ENCODE measurements at places on chromosomes 5 and 9.

- DNase-seq = no peak
These were observed 151.5 kb upstream of the PITX1 start for GRCh38 chr5:135185481-135186065.

DNA sequence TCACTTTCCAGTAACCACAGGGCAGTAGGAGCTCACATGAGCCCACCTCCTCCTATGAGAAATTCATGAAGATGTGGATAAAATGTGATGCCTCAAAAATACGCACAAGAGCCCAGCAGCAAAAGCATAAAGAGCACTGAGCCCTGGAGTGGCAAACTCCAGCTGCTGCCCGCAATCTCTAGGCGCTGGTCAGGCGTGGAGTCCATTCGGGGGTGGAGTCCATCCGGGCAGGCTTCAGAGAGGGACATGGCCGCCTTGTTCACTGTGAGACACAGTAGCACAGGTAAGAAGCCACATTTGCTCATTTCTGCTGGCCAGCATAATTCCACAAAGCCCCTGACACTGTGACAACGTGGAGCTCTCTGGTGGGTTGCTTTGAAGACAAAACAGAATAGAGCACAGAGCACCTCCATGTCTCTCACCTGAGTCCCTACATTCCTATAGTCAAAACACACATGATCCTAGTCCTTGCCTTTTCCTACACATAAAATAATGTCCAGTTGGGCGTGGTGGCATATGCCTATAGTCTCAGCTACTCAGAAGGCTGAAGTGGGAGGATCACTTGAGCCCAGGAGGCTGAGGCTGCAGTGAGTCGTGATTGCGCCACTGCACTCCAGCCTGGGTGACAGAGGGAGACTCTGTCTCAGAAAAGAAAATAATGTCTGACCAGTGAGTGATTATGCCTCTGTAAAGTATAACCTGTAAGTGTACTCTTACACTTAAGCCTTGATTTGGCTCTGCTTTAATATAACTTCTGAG is 365.2 kb downstream of the GADD45G start:
- DNase-seq = no peak

GRCh38 chr9:9942764-9943424 is 669.9 kb downstream of the PTPRD start:
- peak; percentile 28 for DNase-seq

GRCh38 chr9:89441655-89441970 is 56.3 kb downstream of the SEMA4D start:
- no peak for DNase-seq

- no peak for DNase-seq
These were observed 299.4 kb downstream of the PSAT1 start for GRCh38 chr9:78596346-78596745.

GRCh38 chr9:92712767-92713166 is 42.8 kb upstream of the IPPK start:
- no peak for DNase-seq

DNA sequence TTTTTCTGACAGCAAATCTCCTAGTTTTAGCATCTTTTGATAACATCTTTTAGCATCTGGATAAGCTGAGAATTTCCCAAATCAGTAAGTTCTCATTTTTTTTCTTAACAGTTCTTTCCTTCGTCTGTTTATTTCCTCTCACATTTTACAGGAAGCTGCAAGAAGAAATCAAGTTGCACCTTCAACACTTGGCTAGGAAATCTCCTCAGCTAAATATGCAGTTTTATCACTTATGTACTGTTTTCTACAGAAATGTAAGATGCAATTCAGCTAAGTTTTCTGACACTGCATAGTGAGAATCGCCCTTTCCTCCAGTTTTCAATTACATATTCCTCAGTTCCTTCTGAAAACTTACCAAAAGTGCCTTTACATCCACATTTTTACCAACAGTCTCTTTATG is 59.0 kb upstream of the MSX2 start:
- no peak for DNase-seq

DNA sequence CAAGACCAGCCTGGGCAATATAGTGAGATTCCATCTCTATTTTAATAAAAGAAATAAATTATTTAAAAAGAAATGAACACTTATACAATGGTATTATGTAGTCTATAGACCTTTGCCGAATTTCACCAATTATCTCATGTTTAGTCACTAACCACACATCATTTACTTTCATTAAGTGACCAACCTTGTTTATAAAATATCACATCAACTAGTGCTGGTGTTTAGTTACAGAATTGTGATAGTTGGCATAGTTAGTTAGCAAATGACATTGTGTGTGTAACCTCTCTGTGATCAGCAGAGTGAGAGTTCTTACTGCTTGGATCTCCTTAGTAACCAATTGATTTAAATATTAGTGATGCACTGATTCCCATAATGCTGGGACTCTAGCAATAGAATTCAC is 71.8 kb downstream of the PRR16 start:
- DNase-seq = no peak

DNA sequence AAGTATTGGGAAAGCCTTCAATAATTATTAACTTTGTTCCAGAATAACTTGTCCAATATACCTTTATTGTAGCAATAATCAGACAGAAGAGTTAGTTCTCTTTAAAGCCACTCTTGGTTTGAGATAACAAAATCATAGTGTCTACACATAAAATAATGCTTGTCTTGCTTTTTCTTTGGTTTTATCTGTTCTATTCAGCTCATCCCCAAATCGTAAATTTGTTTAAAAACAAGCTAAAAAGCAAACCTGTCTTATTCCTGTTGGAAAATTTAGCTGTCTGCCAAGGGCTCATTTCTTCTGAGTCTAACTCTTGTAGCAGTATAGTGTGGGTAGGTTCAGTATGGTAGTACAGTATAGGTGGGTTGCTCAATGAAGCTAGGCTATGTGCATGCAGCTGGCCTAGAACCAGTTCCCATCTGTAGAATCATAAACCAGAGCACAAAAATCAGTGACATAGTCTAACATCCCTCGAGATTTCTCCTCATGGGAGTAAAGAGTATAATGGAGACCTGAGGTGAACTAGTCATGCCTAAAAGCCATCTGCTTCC is 17.9 kb upstream of the APBA1 start:
- no peak for DNase-seq

DNA sequence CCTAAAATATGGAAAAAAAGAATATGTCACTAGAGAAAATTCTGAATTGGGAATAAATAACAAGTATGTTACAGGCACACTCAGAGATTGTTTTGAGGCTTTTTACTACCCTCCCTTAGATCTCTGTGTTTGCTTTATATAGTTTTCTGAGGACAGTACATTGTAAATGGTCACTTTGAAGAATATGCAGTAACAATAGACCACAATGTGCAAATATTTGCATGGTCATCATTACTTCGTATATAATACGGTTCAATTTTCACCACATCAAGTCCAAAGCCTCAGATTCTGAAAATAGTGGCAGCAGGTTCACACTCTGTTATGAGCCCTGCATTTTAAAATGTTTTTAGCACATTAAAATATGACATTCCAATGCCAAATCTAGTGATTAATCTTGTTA is 238.6 kb downstream of the ADAMTS6 start:
- DNase-seq = no peak

GRCh38 chr9:11182001-11182400 is 569.2 kb upstream of the PTPRD start:
- no peak for DNase-seq

DNA sequence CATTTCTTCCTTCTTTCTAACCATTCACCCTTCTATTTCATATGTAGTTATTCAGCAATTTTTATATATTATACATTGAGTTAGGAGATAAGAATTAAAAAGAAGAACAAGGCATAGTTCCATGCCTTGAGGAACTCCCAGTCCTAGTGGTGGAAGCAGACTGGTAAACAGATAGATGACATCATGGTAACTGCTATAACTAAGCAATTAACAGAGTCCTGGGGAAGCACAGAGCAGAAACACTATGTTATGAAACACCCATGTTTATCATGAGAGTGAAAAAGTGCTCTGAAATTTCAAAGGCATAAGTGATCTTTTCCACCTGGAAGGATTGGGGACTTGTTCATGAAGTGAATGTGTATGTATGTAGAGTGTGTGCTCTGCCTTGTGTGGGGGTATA is 14.6 kb downstream of the PAPPA start:
- DNase-seq = no peak

GRCh38 chr5:58281189-58281588 is 178.7 kb downstream of the PLK2 start:
- no peak for DNase-seq

DNA sequence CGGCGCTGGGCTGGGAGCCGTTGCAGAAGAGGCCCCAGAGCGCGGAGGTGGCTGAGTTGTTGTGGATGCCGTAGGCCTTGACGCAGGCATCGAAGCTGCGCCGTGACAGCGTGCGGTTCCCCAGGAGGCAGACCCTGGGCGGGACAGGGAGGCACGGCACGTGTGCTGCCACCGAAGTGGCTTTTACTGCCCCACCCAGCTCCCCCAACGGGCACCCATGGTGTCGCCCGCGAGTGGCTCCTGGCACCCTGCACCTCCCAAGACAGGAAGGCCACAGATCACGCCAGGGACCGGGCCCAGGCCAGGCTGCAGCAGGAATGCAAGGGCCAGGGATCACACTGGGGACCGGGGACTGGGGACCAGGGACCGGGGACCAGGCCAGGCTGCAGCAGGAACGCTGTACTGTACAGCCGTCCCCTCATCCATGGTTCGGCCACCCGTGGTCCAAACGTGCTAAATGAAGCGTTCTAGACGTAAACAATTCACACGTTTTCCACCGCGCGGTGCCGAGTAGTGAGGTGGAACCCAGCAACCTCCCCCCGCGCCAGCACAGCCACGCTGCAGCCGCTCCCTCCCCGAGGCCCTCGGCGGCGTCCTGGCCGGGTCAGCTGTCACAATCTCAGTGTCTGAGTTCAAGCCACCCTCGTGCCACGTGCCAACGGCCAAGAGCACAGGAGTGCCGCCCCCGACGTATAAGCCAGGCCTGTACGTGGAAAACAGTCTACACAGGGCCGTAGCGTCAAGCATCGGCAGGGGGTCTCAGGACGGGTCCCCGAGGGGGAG is 27.8 kb downstream of the SLC12A7 start:
- no peak for DNase-seq
